ENCODE measurements at places on chromosomes 16 and 17.

- DNase-seq = no peak
Observed at GRCh38 chr17:28970879-28971278, 19.6 kb upstream of the PHF12 start.

GRCh38 chr17:48470388-48471034 lies 40.5 kb upstream of the SKAP1 start:
- peak; percentile 53 for DNase-seq

GRCh38 chr16:81548876-81549546 lies 104.4 kb downstream of the CMIP start:
- no peak for DNase-seq

DNA sequence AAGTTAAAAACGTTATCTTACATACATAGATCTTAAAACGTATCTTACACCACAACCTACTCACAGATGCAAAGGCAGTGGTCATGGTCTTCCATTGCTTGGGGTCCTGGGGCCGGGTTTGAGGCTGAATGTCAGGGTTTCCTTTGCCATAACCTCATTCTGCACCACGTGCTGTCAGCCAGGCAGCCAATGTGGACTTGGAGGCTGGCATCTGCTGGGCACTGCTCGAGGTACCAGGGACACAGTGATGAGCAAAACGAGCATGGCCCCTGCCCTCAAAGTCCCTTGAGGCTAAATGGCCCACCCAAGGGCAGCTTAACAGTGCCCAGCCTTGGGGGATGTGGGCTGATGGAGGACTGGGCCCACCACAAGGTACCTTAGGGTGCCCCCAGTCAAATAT lies 35.8 kb upstream of the RGS9 start:
- DNase-seq = no peak

- DNase-seq = peak; percentile 47
Observed at GRCh38 chr17:74296548-74296936, 22.5 kb downstream of the DNAI2 start.

GRCh38 chr16:1653023-1653422 lies 25.1 kb upstream of the JPT2 start:
- DNase-seq = no peak

DNA sequence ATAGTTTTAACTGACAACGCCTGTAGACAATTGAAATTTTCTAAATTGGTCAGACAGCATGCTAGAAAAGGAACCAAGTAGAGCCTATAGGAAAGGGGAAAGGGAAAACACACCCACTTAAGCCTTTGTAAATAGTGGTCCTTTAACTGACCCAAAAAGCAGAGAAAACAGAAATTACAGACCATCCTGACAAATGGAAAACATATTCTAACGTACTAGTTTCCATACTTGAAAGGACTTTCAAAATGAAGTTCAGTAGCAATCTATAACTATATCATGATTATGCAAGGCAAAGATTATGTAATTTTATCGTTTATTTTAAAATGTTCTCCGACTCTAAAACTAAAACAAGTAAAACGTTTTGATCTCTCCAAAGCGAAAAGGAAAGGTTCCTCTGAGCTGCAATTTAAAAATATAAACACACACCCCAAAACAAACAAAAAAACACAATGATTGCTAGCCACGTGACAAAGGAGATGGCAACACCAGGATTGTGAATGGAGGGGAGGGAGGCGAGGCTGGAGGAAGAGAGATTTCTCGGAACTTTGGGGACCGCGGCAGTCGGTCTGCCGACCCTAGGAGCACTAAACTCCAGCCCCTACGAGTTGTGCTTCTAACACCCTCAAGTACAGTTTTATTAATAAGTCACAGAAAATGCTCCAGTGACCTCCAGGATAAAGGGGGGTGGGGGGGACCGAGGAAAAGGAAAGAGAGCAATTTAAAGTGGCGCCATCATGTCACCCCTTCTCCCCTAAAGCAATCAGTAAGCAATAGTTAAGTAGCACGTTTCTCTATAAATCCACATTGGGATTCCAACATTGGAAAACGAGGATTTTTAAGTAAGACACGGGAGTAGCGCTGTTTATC lies 1.7 kb downstream of the KANSL1 start:
- DNase-seq = peak; percentile 45

- DNase-seq = no peak
Observed at GRCh38 chr17:65519462-65519861, 42.0 kb downstream of the AXIN2 start.

GRCh38 chr17:33234930-33235685 lies 58.0 kb downstream of the ASIC2 start:
- DNase-seq = peak; percentile 96

- no peak for DNase-seq
Observed at GRCh38 chr16:88698646-88699045, 7.6 kb downstream of the RNF166 start.

GRCh38 chr16:2954656-2955381 lies 9.3 kb upstream of the KREMEN2 start:
- DNase-seq = no peak

- no peak for DNase-seq
Observed at GRCh38 chr16:8682551-8683259, 8.3 kb downstream of the ABAT start.

- DNase-seq = no peak
Observed at GRCh38 chr16:14098081-14098480, 27.0 kb downstream of the MRTFB start.

- peak; percentile 92 for DNase-seq
Observed at GRCh38 chr17:927611-928461, 51.7 kb downstream of the NXN start.

DNA sequence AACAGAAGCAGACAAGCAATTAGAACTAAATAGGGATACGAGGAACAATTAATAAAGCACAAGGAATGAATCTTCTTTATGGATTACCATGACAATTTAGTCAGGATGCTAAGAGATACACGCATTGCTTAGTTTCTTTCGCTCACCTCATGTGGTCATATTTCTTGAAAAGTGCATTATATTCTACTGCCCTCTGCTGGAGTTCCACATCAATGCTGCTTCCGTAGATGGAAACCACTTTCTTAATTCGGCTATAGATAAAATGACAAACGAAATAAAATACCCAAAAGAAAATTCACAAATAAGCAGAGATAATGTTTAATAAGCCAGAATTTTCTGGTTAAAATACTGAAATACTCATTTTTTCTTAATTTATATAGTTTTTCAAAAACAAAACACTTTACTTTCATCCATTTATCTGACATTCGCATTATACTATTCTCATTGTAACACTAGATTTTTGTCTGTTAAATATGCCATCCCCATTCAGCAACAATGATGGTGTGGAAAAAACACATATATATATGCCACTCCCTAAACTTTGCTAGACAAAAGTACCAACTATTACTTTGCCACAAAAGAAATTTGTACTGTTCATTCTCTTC lies 22.0 kb upstream of the PHLPP2 start:
- DNase-seq = peak; percentile 63

DNA sequence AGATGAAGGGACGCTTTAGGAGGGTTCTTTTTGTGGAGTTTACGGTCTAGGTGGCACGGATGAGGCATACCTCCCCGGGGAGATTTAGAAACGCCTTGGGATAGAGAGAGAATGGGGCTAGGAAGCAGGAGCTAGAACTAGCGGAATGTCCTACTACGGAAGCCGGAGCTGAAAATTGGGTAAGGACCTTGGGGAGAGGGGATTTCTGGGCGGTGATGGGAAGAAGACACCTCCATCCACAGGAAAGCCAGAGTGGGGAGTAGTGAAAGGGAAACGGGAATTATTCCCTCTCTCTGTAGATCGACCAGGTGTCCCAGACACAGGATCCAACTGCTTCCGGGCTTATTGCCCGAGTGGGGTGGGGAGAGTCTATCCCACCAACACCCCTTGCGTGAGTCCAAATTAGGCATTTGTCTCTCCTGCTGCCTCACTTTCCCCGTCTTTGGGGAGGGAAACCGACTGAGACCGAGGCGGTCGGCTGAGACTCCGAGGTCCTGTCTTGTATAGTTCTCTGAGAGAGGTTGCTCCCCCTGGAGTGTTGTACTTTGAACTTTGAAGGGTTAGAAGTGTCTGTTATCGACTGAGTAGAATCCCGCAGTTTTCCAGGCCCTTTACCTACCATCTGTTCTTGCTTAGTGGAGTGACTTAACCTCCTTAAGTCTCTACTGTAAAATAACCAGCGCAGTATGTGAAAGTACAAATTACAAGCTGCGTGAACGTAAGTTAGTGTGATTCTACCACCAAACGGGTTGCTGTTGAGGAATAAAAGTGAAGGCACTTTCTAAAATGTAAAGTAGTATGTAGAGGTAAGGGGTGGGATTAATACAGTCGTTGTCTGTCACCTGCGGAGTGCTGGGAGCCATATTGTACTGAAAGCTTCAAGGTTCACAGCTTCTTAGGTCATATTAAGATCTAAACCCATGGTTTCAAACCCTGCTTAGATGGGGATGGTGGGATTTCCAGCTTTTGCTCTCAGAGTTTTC lies 1.0 kb downstream of the RSPRY1 start:
- peak; percentile 70 for DNase-seq

GRCh38 chr17:7081341-7082062 lies 1.5 kb upstream of the CLEC10A start:
- DNase-seq = no peak

GRCh38 chr16:21028728-21029127 lies 121.9 kb downstream of the DNAH3 start:
- DNase-seq = peak; percentile 4

DNA sequence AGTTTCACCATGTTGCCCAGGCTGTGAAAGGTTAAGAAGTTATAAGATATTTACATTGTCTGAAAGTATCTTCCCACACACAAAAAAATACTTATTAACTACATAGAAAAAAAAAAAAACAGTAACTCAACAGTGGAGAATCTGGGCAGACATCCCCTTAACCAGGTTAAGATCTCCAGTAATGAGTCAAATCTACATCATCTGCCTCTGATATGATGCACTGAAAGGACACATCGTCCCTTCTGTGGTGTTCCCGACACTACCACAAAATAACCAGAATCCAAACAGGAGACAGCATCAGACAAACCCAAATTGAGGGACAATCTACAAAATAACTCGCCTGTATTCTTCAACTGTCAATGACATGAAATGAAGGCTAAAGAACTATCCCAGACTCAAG lies 40.0 kb downstream of the CMTM4 start:
- DNase-seq = peak; percentile 41

DNA sequence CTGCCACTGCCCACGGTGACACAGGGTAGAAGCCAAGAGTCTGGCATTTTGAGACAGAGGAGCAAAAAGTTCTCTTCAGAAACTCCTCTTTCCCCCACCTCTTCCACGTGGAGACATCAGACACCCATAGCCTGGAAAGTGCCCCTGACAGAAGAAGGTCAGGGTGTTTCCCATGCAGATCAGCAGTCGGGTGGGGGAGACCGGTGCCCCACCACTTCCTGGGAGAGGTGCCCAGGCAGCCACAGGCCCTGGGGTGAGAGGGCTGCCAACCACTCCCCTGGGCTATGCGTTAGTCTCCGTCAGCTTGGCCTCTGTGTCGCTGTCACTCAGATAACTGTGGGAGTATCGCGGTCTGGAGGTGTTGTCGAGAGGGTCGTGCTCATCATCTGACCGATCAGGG lies 31.5 kb downstream of the PIPOX start:
- no peak for DNase-seq

- no peak for DNase-seq
Observed at GRCh38 chr17:77165577-77165976, 24.8 kb downstream of the SEC14L1 start.

- no peak for DNase-seq
Observed at GRCh38 chr16:31423801-31424200, 4.4 kb downstream of the COX6A2 start.

GRCh38 chr17:13152501-13152900 lies 134.7 kb upstream of the ELAC2 start:
- DNase-seq = no peak

DNA sequence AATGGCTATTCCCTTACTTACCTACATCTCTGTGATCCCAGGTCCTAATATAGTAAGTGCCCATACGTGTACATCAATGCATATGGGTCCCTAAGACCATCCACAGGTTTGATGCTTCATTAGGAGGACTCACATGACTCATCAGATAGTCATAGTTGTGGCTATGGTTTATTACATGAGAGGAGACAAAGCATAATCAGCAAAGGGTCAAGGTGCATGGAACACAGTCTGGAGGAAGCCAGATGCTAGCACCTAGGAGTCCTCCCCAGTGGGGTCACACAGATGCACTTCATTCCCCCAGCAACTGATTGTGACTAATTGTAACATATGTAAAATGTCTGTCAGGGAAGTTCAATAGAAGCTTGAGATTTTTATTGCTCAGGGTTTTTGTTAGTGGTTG lies 42.8 kb downstream of the PHKB start:
- peak; percentile 66 for DNase-seq

DNA sequence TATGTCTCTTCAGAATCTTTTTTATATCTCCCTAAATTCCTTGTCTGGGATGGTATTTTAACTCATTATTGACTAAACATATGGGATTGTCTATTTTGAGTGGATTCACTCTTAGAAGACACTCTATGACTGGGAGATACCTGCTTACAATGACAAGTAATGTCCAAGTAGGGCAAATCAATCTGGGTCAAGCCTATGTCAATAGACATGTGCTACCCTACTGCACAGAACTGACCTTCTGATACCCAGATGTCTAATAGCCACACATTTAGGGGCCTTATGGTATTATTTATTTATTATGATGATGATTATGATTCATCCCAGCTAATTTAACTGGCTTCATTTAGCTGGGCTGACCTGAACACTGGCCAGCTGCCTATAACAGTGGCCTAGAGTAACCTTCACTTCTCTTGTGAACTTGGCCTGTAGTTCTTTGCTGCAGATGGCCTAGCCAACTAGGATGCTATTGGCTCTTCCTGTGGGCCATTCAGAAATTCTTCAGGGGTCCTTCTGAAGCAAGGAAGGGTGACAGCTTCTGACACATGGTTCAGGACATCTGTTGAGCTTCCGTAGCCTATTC lies 138.0 kb downstream of the ANKFN1 start:
- DNase-seq = peak; percentile 79

DNA sequence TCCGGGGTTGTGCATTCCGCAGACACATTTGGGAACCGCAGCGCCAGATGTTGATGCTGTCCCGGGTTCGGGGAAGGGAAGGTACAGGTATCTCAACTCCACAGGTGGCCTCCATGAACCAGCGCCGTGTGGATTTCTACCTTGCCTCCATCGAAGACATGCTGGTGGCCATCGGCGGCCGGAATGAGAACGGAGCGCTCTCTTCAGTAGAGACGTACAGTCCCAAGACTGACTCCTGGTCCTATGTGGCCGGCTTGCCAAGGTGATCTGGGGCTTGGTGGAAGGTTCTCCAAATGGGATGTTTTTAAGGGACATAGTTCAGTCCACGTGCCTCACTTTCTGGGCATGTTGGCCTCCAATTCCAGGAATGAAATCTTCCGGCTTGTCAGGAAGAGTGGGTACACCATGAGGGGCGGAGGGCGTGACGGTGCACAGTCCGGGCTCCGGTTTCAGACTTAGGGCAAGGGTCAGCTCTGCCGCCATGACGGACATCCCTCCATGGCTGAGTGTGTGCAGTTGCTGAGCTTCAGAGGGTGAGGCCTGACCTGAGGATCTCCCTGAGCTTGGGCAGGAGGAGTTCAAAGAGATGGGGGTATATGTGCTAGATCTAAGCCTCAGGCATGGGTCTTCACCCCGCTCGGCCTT lies 11.5 kb downstream of the KLHL36 start:
- DNase-seq = no peak

DNA sequence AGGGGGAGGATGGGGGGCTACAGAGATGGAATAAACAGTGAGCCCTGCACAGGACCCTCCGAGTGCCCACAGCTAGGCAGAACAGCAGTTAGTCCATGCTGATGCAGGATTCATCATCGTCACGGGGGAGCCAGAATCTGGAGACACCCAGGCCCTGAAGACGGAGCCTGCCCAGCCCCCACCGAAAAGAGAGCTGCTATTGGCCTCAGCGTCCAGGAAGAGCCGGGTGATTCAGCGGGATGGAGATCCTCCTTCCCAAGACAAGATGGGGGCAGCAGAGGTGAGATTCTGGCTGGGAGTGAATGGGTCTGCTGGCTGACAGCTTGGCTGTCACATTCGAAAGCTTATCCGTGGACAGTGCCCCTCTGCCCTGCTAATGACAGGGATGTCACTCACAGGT lies 133.6 kb upstream of the CRHR1 start:
- DNase-seq = no peak
